ENCODE measurements at places on chromosomes 3 and 15.
A peak's percentile ranks its signal among the peaks of the same experiment; 100 is the strongest.

GRCh38 chr3:119930286-119930685 is 148.4 kb downstream of the NR1I2 start:
- no peak overlapping the region for H3K4me3 ChIP-seq
- no peaks in the 10 kb centered on the region for H3K27me3 ChIP-seq
- H3K27ac ChIP-seq, result no peak overlapping the region
- H3K4me1 ChIP-seq, result peaks cover 35% of the 10 kb centered on the region
- H3K36me3 ChIP-seq, result no peaks in the 10 kb centered on the region
- DNase-seq, result no peak

GRCh38 chr3:46010519-46011113 is 15.0 kb upstream of the FYCO1 start:
- peaks cover 17% of the 10 kb centered on the region for H3K4me1 ChIP-seq
- no peaks in the 10 kb centered on the region for H3K27me3 ChIP-seq
- H3K27ac ChIP-seq, result no peak overlapping the region
- H3K4me3 ChIP-seq, result no peak overlapping the region

DNA sequence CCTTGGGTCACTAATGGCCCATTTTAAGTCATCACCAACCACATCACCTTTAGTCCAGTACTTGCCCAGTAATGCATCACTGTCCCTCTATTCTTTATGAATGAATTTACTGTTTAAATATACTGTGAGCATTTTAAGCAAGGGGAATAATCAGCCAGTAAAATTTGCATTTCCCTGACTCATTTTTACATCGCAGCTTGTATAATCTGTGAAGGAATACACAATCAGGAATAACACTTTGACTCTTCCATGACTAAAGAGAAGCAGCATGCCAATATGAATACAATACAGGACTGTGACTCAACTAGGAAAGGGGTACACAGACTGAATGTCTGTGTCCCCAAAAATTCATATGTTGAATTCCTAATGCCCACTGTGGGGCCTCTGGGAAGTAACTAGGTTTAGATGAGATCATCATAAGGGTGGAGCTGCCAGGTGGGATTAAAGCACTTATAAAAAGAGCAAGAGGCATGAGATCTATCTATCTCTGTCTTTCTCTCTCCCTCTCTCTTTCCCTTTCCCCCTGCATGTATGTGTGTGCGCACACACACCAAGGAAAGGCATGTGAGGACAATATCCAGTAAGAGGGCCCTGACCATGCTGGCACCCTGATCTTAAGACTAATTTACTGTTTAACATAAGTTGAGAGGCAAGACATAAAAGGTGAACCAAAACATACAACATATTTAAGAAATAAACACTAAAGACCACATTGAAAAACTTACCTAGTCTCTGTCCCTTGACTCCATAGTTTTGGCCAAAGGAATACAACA is 12.1 kb downstream of the B4GALT4 start:
- no peak overlapping the region for H3K4me3 ChIP-seq
- no peak for DNase-seq
- H3K27me3 ChIP-seq, result no peaks in the 10 kb centered on the region
- H3K4me1 ChIP-seq, result no peaks in the 10 kb centered on the region

GRCh38 chr3:150124142-150124541 is 153.4 kb upstream of the PFN2 start:
- DNase-seq, result no peak
- no peak overlapping the region for H3K4me3 ChIP-seq
- H3K27ac ChIP-seq, result no peak overlapping the region
- H3K27me3 ChIP-seq, result no peaks in the 10 kb centered on the region
- H3K4me1 ChIP-seq, result no peaks in the 10 kb centered on the region

DNA sequence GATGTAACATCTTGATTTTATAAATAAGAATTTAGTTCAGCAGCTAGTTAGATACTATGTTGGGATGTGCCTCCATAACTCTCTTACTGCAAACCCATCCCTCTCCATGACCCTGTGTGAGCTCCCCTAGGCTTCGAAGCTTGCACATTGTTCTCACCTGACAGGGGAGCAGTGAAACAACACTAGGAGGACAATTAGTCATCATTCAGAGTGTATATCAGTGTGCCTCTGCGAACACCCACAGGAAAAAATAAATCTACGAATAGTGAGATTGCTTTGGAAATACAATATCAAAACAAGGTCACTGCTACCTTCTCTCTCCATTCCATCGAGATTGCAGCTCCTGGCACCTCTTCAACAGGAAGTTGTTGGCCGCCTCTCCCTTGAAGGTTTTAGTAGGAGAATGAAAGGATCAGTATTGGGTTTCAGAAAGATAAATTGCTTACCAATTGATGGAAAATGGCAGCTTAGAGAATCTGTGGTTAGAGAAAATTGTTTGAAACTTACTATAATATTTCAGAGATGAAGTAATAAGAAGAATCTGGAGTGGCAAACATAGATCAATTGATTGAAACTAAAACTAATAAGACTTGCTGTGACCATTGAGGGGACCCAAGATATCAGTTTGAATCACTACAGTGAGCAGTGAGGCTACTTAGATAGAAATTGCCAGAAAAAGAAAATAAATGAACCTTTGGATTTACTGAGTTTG is 103.2 kb downstream of the CHL1 start:
- no peak for DNase-seq
- no peak overlapping the region for H3K4me3 ChIP-seq
- no peaks in the 10 kb centered on the region for H3K4me1 ChIP-seq
- no peak overlapping the region for H3K27ac ChIP-seq
- no peaks in the 10 kb centered on the region for H3K27me3 ChIP-seq

DNA sequence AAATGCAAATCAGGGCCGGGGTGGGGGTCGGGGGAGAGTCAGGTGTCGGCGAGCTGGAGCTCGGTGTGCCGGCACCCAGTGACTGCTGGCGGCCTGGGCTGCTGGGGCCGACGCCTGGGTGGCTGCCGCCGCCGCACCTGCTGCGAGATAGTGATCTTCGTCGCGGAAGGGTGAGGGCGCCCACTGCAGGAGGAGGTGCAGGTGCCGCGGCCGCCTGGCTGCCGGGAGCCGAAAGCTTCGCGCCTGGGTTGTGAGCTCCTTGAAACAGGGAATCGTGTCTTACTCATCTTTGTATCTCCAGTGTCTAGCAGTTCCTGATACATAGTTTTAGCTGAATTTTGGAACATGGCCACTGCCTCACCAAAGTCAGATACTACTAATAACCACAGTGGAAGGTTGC is 64.0 kb upstream of the CPOX start:
- H3K4me1 ChIP-seq, result peaks cover 9% of the 10 kb centered on the region
- H3K27me3 ChIP-seq, result peaks cover 11% of the 10 kb centered on the region
- H3K4me3 ChIP-seq, result peak overlapping the region; percentile 52
- no peaks in the 10 kb centered on the region for H3K36me3 ChIP-seq
- H3K27ac ChIP-seq, result no peak overlapping the region
- peak; percentile 32 for DNase-seq

- H3K27ac ChIP-seq, result peak overlapping the region; percentile 79
- DNase-seq, result peak; percentile 38
- peaks cover 84% of the 10 kb centered on the region for H3K27me3 ChIP-seq
- H3K36me3 ChIP-seq, result no peaks in the 10 kb centered on the region
- H3K4me1 ChIP-seq, result peaks cover 19% of the 10 kb centered on the region
These were observed 499 bp downstream of the ALDH1A2 start for GRCh38 chr15:58064980-58065444.

- no peaks in the 10 kb centered on the region for H3K27me3 ChIP-seq
- no peaks in the 10 kb centered on the region for H3K36me3 ChIP-seq
- DNase-seq, result no peak
These were observed 102.6 kb downstream of the GMPS start for GRCh38 chr3:155972885-155973584.

DNA sequence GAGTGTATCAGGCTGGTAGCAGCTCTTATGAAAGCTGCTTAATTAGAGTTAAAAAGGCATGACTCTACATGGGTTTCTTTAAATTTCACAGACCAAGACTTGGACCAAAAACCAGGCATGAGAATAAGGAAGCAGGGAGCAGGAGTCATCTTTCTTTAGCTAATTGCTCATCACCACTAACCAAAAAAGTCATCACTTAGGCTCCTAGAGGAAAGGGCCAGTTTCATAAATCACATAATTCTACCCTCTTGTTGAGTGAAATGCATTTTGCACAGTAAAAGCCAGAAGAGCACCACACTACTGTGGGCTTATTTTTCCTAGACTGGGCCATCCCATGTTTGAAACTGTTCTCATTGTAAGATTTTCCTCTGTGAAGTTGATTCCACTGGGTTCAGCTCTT is 175.6 kb downstream of the GREM1 start:
- no peaks in the 10 kb centered on the region for H3K27me3 ChIP-seq
- H3K27ac ChIP-seq, result no peak overlapping the region
- no peaks in the 10 kb centered on the region for H3K4me1 ChIP-seq

DNA sequence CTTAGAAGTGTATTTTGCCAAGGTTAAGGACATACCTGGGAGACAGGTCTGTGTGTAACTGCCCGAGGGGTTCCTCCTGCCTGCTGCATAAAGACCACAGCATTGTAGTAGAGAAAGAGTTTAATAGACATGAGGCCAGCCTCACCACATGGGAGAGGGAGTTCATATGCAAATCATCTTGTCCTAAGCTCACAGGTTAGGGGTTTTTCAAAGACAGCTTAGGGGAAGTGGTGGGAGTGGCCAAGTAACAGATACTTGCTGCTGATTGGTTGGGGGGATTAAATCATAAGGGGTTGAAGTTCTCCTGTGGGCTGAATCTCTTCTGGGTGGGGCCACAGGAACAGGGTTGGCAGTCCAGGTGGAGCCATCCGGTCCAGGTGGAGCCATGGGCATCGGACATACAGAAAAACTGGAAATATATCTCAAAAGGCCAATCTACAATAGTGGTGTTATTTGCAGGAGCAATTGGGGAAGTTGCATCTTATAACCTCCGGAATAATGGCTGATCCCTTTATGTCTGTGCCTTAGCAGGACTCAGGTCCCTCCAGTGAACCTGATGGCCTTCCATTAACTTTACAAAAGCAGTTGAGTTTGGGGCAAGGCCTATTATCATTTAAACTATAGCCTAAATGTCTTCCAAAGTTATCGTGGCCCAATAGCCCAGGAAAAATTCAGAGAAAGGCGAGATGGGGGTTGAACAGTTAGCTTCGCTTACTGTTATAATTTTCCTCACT is 86.0 kb upstream of the MFGE8 start:
- no peaks in the 10 kb centered on the region for H3K27me3 ChIP-seq
- no peak overlapping the region for H3K4me3 ChIP-seq
- H3K4me1 ChIP-seq, result peaks cover 30% of the 10 kb centered on the region
- DNase-seq, result no peak
- H3K36me3 ChIP-seq, result no peaks in the 10 kb centered on the region

DNA sequence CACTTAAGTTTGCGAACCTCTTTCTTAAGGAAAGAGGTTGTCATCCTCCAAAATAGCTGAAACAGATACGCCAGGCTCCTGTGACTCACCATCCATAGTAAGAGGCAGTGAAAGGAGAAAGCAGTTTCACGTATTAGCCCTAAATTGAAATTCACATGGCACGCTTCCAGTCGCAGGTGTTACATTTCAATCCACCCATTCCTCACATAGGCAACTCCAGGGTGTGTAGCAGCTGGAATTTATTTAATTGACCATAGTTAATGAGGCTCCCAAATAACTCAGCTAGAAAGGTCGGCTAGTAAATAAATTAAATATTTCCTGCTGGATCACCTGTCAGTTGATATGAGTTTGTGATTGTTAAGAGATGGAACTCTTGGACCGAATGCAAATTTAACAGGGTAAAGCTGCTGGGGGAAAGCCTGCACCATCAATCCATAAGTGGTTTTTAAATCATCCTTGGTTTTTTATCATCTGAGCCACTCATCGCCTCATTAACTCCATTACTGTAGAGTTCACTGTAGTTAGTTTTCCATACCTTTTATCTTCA is 19.6 kb downstream of the NSUN3 start:
- DNase-seq, result no peak
- peaks cover 21% of the 10 kb centered on the region for H3K36me3 ChIP-seq
- H3K27ac ChIP-seq, result no peak overlapping the region

GRCh38 chr3:107347751-107348150 is 29.5 kb upstream of the CCDC54 start:
- DNase-seq, result no peak
- no peaks in the 10 kb centered on the region for H3K36me3 ChIP-seq
- H3K4me1 ChIP-seq, result no peaks in the 10 kb centered on the region
- no peak overlapping the region for H3K4me3 ChIP-seq

GRCh38 chr15:44763187-44763586 is 26.9 kb downstream of the TRIM69 start:
- H3K4me3 ChIP-seq, result no peak overlapping the region

- H3K27ac ChIP-seq, result no peak overlapping the region
- DNase-seq, result no peak
- H3K36me3 ChIP-seq, result no peaks in the 10 kb centered on the region
- H3K27me3 ChIP-seq, result peaks cover 32% of the 10 kb centered on the region
- H3K4me3 ChIP-seq, result no peak overlapping the region
- H3K4me1 ChIP-seq, result no peaks in the 10 kb centered on the region
These were observed 137.7 kb upstream of the RASGRP1 start for GRCh38 chr15:38702178-38702912.

DNA sequence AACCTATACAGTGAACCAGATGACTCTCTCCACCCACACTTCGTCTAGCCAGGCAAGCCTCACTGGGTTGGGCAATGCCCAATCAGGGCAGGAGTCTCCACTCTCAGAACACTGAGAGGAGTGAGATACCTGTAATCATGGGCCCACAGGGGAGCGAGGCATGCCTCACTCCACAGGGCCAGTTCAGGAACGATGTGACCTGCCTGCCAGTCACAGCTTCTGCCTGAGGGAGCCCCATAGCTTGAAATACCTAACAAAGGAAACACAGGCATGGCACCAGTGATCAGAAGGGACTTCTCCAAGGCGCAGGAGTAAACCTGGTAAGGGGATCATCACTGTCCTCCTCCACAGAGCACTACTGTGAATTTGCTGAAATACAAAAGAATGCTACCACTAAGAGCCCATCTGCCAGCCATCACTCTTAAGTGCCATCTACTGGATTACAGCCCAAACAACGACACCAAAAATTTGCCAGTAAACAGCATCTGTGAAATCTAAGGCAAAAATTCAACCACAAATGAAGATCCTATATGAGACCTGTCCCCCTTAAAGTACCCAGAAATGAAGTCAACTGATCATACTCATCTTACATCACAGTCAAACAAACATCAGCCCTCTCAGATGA is 689.9 kb upstream of the SEMA6D start:
- H3K27me3 ChIP-seq, result no peaks in the 10 kb centered on the region
- H3K4me1 ChIP-seq, result no peaks in the 10 kb centered on the region
- H3K36me3 ChIP-seq, result no peaks in the 10 kb centered on the region
- no peak overlapping the region for H3K4me3 ChIP-seq
- H3K27ac ChIP-seq, result no peak overlapping the region

GRCh38 chr3:63975723-63976122 is 47.6 kb downstream of the PSMD6 start:
- H3K36me3 ChIP-seq, result peaks cover 9% of the 10 kb centered on the region
- H3K4me3 ChIP-seq, result no peak overlapping the region
- peaks cover 48% of the 10 kb centered on the region for H3K4me1 ChIP-seq
- peak; percentile 59 for DNase-seq

GRCh38 chr3:157520485-157521150 is 17.4 kb upstream of the VEPH1 start:
- H3K27me3 ChIP-seq, result no peaks in the 10 kb centered on the region
- no peaks in the 10 kb centered on the region for H3K36me3 ChIP-seq
- no peak for DNase-seq
- H3K27ac ChIP-seq, result peak overlapping the region; percentile 62

DNA sequence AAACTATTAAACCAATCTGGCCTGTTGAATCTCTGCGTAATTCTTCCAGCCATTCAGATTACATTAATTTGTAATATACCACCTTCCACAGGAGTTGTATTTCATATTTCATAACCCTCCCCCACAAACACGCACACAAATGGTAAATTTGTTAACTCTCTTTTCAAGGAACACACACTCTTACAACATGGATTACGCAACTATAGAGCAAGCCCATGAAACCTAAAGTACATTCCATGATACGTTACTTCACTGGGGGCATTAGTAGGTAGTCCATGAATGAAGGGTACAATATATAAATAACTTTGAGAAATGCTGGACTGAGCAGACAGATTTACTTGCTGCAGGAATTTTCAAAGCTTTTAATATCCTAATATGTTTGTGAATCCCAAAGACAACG is 65.0 kb downstream of the TRIM69 start:
- H3K27ac ChIP-seq, result no peak overlapping the region
- H3K36me3 ChIP-seq, result no peaks in the 10 kb centered on the region
- H3K4me1 ChIP-seq, result peaks cover 11% of the 10 kb centered on the region
- no peak overlapping the region for H3K4me3 ChIP-seq
- no peak for DNase-seq

All from left ventricle myocardium inferior (tissue), 1 donor.